ENCODE measurements at places on chromosomes 12 and 14.
A peak's percentile ranks its signal among the peaks of the same experiment; 100 is the strongest.

- no peak for DNase-seq
These were observed 178.8 kb upstream of the FRMD6 start for GRCh38 chr14:51472881-51473280.

- DNase-seq = no peak
These were observed 8.8 kb downstream of the TCL1B start for GRCh38 chr14:95695051-95695450.

DNA sequence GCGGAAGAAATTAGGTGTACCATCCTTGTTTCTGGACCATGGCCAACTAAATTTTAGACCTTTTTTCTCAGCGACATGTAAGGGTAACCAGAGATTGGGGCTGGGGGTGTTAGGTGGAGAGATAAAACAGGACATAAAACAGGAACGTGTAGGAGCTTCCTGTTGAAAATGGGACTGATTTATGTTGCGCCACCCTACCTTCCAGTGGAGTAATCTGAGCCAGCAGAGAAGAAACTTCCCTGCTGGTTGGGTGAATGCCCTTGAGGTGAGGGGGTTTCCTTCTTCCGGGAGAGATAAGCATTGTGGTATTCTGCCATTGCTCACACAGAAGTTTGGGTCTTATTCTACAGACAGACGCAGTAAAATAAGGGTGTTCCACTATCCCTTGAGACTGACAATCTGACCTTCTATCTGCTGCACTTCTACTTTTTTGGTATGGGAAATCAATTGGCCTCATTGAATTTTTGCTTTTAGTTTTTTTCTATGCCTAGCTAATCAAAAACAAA, 417.6 kb downstream of the PCNX1 start:
- peak; percentile 66 for DNase-seq

GRCh38 chr12:70721656-70722357, 84.6 kb upstream of the PTPRB start:
- peak; percentile 65 for DNase-seq

GRCh38 chr14:74942181-74942580, 13.2 kb downstream of the PGF start:
- no peak for DNase-seq

- no peak for DNase-seq
These were observed 9.3 kb downstream of the C2CD5 start for GRCh38 chr12:22535038-22535437.

DNA sequence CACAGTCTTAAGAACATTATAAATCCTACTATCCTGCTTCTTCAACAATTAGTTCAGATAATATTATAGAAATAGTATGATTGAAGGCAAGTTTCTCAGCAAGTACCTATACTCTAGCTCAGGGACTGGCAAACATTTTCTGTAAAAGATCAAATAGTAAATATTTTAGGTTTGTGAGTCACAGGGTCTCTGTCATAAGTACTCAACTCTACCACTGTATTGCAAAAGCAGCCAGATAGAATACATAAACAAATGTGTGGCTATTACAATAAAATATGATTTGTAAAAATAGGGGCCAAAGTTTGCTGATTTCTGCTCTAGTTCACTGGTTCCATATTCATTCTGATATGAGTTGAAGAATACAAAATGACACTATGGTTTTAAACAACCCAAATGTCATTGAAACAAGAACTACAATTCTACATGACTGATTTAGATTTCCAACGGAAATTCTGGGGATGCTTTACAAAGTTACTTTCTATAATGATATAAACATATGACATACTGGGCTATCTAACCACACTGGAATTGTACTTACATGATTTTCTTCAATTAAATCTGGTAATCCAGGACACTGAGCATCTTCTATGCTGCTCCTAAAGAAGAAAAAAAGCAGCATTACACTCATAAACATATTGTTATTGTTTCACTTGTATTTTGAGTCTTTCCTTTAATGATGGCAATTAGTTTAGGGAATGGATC, 23.2 kb downstream of the LGALS3 start:
- DNase-seq = no peak

GRCh38 chr12:2537868-2538541, 256.8 kb upstream of the FKBP4 start:
- DNase-seq = no peak

GRCh38 chr14:34201909-34202637, 251.2 kb upstream of the EGLN3 start:
- DNase-seq = no peak

DNA sequence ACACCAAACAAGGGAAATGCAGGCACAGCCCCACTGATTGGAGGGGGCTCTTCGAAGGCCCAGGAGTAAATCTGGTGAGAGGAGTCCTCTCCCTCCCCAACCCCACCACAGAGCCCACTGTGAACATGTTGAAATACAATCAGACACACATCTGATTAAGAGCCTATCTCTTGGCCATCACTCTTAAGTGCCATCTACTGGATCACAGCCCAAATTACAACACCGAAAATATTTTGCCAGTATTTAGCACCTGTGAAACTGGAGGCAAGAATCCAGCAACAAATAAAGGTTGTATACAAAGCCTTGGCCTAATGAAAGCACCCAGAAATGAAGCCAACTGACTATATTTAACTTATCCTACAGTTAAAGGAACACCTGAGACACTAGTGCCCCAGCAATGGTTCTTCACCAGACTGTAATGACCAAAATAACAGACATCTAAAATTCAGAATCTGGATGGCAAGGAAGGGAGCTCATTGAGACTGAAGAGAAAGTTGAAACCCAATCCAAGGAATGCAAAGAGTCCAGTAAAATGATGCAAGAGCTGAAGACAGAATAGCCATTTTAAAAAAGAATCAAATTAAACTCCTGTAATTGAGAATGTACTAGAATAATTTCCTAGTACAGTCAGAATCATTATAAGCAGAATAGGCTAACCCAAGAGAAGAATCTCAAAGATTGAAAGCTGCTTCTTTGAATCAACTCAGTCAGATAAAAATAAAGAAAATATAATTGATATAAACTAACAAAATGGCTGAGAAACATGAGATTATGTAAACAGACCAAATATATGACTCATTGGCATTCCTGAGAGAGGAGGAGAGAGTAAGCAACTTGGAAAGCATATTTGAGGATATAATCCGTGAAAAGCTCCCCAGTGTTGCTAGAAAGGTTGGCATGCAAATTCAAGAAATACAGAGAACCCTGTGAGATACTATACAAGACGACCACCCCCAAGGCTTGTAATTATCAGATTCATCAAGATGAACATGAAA, 1117.0 kb downstream of the FLRT2 start:
- peak; percentile 47 for DNase-seq

- DNase-seq = no peak
These were observed 31.5 kb upstream of the GZMB start for GRCh38 chr14:24665440-24665991.

DNA sequence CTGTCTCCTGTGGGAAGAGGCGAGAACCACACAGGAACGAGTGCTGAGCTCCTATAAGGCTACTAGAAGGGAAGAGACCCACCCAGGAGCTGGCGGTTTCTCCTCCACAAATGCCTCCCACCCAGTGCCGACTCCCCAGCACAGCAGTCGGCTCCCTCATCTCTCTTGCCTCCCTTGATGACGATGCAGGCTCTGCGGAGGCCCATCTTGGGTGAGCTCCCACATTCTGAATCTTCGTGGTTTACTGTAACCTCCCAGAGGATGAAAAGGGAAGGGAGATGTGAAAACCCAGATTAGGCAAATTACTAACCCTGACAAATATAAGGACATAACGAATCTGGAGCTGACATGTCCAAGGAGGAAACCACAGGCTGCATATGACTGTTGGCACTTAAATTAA, 23.8 kb downstream of the GRIN2B start:
- DNase-seq = no peak

DNA sequence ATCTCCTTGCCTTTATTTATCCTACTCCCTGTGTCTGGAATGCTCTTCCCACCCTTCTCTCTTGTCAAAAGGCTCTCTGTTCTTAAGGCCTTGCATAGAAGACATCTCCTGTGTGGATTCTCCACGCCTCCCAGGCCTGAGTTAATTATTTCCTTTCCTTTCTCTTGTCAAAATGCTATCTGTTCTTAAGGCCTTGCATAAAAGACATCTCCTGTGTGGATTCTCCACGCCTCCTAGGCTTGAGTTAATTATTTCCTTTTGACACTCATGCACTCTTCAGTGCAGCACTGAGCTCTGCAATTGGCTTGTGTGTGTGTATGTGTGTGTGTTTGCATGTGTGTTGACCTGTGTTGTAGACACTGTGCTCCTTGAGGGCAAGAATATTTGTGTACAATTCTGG, 52.1 kb upstream of the DCD start:
- no peak for DNase-seq

- no peak for DNase-seq
These were observed 1.5 kb upstream of the DIABLO start for GRCh38 chr12:122227341-122227740.

Data from GM23338 (cell line).